ENCODE measurements at places on chromosomes 12 and 14. TPM values are rescaled to one million over a fixed set of nuclear protein-coding genes. Genes with fewer than 3 reads are reported as not detected.

Gene TIMELESS
- 64.9 TPM for total RNA-seq

Gene IL26
- total RNA-seq, result not detected

Gene RD3L
- not detected for total RNA-seq

Gene TMTC1
- total RNA-seq, result 13.9 TPM

Gene LBHD2
- not detected for total RNA-seq

Gene FAR2
- total RNA-seq, result 27.2 TPM

Gene KCNMB4
- 23.3 TPM for total RNA-seq

Gene GUCY2C
- total RNA-seq, result 3.4 TPM

DNA sequence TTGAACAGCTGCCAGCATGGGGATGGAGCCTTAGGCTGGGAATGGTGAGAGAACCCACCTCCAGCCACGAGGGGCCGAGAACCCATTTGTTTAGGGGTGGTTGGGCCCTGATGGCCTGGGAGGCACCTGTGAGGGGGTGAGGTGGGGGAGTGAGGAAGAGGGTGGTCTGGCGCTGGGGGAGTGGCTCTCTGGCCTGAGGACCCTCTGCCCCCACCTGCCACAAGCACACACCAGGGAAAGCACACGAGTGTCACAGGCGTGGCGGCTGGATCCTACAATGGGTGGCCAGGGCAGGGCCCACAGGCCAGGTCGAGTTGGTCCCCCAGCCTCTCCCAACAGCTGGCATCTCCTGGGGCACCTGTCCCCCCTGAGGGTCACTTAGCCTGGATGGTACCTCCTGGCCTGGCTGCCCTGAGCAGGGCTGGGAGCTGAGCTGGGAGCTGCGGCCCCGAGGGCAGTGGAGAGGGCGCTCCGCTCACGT lies 340.5 kb downstream of the TMEM121 start:
- H3K27ac ChIP-seq, result no peak overlapping the region
- no peaks in the 10 kb centered on the region for H3K4me1 ChIP-seq
- H3K4me3 ChIP-seq, result no peak overlapping the region
- peaks cover 51% of the 10 kb centered on the region for H3K36me3 ChIP-seq

GRCh38 chr12:77592836-77593235 lies 237.9 kb upstream of the NAV3 start:
- no peak overlapping the region for H3K4me3 ChIP-seq
- H3K4me1 ChIP-seq, result no peaks in the 10 kb centered on the region
- no peaks in the 10 kb centered on the region for H3K36me3 ChIP-seq
- H3K27ac ChIP-seq, result no peak overlapping the region
- no peaks in the 10 kb centered on the region for H3K27me3 ChIP-seq

DNA sequence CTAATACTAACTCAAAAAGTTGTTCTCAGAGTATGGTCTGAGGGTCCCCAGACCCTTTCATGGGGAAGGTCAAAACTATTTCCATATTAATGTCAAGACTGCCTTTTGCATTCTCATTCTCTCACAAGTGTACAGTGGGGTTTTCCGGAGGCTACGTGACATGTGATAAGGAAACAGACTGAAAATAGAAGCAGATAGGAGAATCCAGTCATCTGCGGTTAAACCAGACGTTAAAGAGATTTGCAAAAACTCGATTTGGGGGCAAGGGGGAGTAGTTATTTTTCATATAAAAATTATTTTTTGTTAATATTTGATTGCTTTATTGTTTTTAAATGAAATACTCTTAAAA lies 1.0 kb upstream of the NAP1L1 start:
- H3K27ac ChIP-seq, result no peak overlapping the region
- no peak for DNase-seq
- peaks cover 31% of the 10 kb centered on the region for H3K4me1 ChIP-seq
- H3K27me3 ChIP-seq, result peaks cover 3% of the 10 kb centered on the region

GRCh38 chr12:117551665-117552064 lies 190.2 kb upstream of the NOS1 start:
- no peaks in the 10 kb centered on the region for H3K4me1 ChIP-seq
- H3K4me3 ChIP-seq, result no peak overlapping the region
- H3K36me3 ChIP-seq, result no peaks in the 10 kb centered on the region

GRCh38 chr12:70759161-70759918 lies 122.1 kb upstream of the PTPRB start:
- no peak overlapping the region for H3K4me3 ChIP-seq
- no peaks in the 10 kb centered on the region for H3K27me3 ChIP-seq
- peaks cover 41% of the 10 kb centered on the region for H3K4me1 ChIP-seq

- peaks cover 10% of the 10 kb centered on the region for H3K4me1 ChIP-seq
- no peak overlapping the region for H3K4me3 ChIP-seq
- no peaks in the 10 kb centered on the region for H3K27me3 ChIP-seq
- peaks cover 21% of the 10 kb centered on the region for H3K36me3 ChIP-seq
Observed at GRCh38 chr12:49276304-49277290, 11.7 kb downstream of the TUBA1C start.

DNA sequence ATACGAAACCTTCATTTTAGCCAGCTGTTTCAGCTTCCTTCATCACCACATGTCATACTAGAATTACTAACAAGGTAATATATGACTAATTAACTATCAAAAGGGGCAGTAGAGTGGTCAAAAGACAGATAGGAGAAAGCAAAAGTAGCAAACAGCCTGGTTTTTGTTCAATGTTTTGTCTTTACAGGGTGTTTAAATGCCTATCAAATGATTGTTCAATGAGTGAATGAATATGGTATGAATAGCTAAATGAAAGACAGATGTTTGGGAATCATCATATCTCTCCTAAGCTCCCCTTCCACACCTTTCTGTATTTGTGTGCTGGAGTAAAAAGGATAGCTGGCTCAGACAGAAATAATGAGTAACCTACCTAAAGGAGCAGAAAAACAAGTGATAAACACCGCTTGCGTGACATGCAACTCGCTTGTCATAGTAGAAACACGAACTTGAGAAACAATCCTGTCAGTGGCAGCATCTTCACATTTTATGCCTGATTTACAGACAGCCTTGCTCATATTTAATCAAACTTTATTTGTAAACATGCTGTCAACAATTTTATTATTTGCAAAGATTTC lies 34.2 kb downstream of the ABCC9 start:
- no peaks in the 10 kb centered on the region for H3K27me3 ChIP-seq
- no peak overlapping the region for H3K27ac ChIP-seq
- 0 out of 2 replicates have a peak, but pooled peaks cover 3% of the 10 kb centered on the region for H3K36me3 ChIP-seq
- DNase-seq, result no peak

- no peak overlapping the region for H3K27ac ChIP-seq
- no peak for DNase-seq
- no peaks in the 10 kb centered on the region for H3K36me3 ChIP-seq
- H3K4me1 ChIP-seq, result peaks cover 22% of the 10 kb centered on the region
Observed at GRCh38 chr12:113667095-113667494, 195.4 kb upstream of the LHX5 start.

DNA sequence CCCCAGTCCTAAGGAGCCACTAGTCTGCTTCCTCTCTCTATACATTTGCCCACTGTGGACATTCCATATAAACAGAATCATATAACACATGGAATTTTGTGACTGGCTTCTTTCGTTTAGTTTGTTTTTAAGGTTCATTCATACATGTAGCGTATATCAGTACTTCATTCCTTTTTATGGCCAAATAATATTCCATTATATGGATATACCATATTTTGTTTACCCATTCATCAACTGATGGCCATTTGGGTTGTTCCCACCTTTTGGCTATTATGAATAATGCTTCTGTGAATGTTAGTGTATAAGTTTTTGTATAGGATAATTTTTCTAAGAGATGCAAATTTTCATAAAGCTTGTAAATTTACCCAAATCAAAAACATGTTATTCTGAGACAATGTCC lies 4.4 kb downstream of the CRY1 start:
- no peak overlapping the region for H3K27ac ChIP-seq
- no peak for DNase-seq
- no peaks in the 10 kb centered on the region for H3K27me3 ChIP-seq

DNA sequence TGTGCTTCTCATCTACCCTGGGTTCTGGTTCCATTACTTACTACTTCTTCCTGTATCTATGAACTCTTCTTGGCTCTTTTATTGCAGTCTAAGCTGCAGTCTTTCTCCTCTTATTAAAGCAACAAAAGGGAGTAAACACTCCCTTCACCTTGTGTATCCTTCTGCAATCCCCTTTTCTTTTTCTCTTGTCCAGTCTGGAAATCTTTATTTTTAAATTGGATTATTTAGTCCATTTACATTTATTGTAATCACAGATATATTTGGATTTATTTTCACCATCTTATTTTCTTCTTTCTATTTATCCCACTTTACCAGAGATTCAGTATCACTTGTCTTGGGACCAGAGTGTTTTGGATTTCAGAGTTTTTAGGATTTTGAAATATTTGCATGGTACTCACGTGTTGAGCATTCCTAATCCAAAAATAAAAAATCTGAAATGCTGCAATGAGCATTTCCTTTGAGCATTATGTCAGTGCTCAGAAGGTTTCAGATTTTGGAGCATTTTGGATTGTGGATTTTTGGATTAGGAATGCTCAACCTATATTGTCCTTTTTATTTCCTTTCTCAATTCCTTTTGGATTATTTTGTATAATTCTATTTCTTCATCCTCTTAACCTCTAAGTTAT lies 6.8 kb upstream of the ACVR1B start:
- peaks cover 11% of the 10 kb centered on the region for H3K36me3 ChIP-seq
- H3K27me3 ChIP-seq, result peaks cover 53% of the 10 kb centered on the region
- peaks cover 9% of the 10 kb centered on the region for H3K4me1 ChIP-seq
- H3K27ac ChIP-seq, result no peak overlapping the region
- no peak for DNase-seq

DNA sequence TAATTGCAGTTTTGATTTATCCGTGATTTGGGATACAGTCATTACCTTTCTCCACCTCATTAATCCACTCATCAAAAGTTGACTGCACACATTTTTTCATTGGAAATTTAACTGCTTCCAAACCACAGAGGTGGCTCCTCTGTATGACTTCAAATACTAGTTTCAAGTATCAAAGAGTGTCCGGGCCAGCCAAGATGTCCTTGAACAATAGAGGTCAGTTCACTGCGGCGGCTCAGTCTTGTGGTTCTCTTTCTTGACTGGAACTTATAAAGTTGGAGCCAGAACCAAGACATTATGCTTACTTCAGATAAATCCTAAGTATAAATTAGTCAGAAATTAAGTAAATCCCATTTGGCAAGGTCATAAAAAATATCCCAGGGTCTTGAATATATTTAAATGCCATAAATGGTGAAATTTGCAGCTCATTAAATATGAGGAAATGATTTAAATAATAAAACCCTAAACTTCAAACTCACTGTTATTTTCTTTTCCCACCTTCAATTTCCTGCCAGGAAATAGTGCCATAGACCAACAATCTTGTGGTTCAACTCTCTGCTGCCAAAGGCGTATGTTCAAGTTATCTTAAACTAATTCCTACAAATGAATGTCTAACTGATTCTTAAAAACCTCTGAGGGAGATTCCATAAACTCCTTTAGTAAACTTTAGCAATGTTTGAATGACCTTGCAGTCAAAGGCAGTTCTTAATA lies 360.8 kb downstream of the AEBP2 start:
- H3K4me1 ChIP-seq, result peaks cover 6% of the 10 kb centered on the region
- no peak overlapping the region for H3K27ac ChIP-seq
- no peaks in the 10 kb centered on the region for H3K36me3 ChIP-seq
- no peak for DNase-seq
- no peaks in the 10 kb centered on the region for H3K27me3 ChIP-seq

DNA sequence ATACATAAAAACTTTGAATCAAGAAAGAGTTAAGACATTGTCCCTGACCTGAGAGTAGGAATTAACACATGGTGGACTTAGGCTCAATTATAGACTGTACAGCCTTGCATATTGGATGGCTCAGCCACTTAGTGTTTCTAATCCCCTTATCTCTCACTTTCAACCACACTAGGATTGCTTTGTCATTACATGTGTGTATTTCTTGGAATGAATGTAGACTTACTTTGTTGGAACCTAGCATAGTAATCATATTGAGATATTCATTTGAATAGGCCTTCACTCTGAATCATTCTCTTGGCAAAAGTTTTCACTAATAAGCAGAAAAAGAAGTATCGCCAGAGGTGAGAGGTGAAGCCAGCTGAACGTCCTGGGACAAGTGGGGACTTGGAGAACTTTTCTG lies 1973.9 kb upstream of the FLRT2 start:
- H3K4me3 ChIP-seq, result no peak overlapping the region
- no peak for DNase-seq
- no peaks in the 10 kb centered on the region for H3K4me1 ChIP-seq
- no peak overlapping the region for H3K27ac ChIP-seq
- H3K27me3 ChIP-seq, result no peaks in the 10 kb centered on the region

DNA sequence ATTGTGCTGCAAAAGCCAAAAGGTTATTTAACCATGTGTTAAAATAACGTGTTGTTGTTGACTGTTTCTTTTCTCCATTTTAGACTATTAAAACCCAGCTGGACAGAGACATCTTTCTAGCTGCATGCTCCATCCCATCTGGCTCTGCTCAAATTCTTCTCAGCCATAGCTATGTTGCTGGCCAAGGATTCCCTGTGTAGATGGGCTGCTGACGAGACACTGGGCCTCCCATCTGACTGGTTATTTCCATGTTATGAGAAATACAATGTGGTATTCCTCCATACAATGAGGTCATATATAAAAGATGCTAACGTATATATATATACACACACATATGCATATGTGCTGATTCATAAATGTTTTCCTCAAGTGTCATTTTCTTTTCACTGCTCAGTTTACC lies 30.1 kb downstream of the MED13L start:
- no peak overlapping the region for H3K27ac ChIP-seq
- peaks cover 65% of the 10 kb centered on the region for H3K4me1 ChIP-seq
- peaks cover 21% of the 10 kb centered on the region for H3K36me3 ChIP-seq
- H3K27me3 ChIP-seq, result no peaks in the 10 kb centered on the region
- DNase-seq, result no peak
- no peak overlapping the region for H3K4me3 ChIP-seq
